Effector CD8-positive, alpha-beta T cell (primary cell): ENCODE measurements at places on chromosomes 13 and 19.

DNA sequence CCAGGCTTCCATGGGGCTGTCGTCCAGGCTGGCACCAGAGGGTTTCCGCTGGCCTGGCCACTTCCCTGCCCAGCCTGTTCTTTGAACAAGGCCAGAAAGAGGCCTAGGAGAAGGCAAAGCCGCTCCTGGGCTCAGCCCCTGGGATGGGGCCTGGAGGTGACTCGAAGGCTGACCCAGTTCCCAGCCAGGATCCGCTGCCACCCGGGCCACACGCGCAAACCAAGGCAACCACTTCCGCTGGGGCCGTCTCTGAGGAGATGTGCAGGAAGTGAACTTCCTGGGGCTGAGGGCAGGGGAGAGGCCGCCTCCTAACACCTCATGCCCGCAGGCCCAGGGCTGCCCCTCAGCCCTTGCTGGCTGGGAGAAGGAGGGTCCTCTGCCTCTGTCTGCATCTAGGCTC is 15.2 kb downstream of the PLEKHF1 start:
- peak; percentile 54 for DNase-seq

GRCh38 chr19:28377077-28377476 is 835.9 kb downstream of the UQCRFS1 start:
- DNase-seq: no peak

DNA sequence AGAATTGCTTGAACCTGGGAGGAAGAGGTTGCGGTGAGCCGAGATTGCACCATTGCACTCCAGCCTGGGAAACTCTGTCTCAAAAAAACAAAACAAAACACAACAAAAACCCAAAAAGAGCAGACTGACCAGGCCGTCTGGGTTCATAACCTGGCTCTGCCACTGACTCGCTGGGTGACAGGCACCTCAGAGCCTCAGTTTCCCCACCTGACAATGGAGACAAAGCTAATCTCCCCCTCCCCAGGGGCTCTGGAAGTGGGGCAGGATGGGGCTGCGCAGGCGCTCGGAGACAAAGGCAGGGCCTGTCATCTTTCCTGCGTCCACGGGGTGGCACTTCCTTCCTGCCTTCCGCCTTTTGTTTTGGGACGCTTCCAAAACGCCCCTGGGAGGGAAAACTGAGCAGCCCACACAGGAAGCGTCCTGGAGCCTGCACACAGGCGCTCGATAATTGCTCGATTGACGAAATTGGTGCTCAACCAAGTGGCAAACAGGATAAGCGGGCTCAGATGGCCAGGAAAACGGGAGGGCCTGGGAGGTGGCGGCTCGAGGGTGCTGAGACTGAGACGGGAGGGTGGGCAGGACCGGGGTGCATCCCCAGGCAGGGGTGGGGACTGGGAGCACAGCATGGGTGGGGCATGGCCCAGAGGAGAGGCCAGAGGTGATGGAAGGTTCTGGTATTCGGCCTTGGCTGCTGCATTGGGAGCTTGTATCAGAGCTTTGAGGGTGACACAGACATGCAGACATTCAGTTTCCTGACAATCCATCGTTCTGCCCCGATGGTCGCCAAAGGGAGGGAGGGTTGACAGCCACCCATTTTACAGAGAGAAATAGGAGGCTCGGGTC is 17.8 kb downstream of the SPC24 start:
- DNase-seq: peak; percentile 36

GRCh38 chr13:95677564-95678266 is 776 bp downstream of the DNAJC3 start:
- no peak for DNase-seq

- no peak for DNase-seq
Observed at GRCh38 chr19:42271045-42271419, 2.0 kb downstream of the CIC start.

DNA sequence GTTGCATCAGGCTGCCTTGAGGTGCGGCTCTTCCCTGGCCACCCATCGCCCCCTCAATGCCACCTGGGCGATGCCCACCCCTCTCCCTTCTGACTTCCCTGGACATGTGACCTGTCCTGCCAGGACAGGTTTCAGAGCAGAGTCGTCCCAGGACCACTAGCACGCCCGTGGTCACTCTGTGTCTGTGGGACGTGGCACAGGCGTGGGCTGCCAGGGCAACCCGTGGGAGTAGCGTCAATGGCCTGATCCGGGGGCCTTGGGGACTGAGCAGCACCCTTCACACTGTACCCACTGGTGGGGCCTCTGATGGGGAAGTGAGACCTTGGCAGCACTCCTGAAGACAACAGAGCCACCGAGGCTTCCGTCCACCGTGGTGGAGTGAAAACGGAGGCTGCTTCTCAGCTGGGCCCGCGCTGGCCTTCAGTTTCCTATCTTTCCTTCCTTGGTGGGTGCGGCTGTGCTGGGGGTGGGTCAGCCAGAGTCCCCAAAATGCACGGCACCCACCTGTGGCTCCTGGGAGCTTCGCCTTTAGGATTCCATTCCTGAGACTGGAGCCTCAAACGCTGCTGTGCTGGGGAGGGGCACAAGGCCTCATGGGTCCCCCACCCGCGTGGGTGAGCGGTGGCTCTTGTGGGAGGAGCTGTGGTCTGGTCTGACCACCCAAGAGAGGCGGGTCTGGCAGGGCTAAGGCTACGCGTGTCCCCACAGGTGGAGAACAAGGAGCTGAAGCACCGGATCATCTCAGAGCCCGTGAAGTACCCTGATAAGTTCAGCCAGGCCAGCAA is 26.7 kb upstream of the TMEM255B start:
- no peak for DNase-seq

DNA sequence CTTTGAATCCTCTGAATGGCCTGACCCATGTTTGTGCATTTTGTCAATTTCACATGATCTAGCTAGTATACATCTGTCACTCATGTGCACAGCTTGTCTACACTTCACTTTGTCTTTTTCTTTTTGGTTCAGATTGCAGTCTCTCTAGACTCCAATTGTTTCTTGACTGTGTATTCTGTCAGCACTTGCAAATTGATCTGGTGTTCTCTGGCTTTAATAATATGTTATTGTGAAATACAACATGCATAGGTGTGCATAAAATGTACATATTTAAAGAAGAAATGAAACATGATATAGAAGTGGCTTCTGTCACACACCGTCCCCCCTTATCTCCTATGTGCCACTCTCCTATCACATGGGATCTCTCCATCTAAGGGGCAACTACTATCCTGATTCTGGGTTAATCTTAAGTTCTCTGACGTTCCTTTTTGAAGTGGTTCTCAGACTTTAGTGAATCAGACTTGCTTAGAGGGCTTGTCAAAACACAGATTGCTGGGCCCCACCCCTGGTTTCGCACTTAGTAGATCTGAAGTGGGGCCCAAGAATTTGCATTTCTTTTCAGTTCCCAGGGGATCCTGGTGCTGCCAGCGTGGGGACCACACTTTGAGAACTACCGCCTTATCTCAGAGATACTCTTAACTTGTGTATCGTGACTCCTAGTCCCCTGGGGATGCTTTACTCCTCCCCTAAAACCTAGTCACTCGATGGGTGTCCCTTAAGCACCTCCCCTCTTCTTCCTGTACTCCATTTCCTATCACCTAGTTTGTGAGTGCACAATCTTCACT is 5.8 kb downstream of the KRTDAP start:
- DNase-seq: no peak

- no peak for DNase-seq
Observed at GRCh38 chr13:35481777-35482176, 5.3 kb upstream of the MAB21L1 start.

GRCh38 chr19:16068696-16069259 is 7.5 kb upstream of the TPM4 start:
- no peak for DNase-seq
